ENCODE measurements at places on chromosomes 11 and 22. TPM values are rescaled to one million over a fixed set of nuclear protein-coding genes. Genes with fewer than 3 reads are reported as not detected.

PLAAT5 gene
- 0.21 TPM for total RNA-seq

KRTAP5-10 gene
- not detected for total RNA-seq

TMEM191C gene
- total RNA-seq, result 4.5 TPM

KRTAP5-1 gene
- total RNA-seq, result not detected

RNF121 gene
- total RNA-seq, result 31.7 TPM

ARHGAP42 gene
- total RNA-seq, result 4.8 TPM

TUB gene
- total RNA-seq, result not detected

MFNG gene
- 2.1 TPM for total RNA-seq

DNA sequence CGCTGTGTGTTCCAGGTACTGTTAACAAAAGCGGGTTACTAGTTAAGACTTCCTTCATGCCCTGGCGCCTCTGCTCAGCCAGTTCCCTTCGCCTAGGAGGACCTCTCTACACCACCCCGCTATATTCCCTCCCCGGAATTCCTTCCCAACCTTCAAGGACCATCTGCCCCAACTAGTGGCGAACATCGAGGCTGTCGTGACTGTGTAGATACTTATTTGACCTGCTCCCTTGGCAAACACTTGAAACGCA, 450 bp upstream of the BCL2L13 start:
- DNase-seq, result no peak

GRCh38 chr22:48808038-48808960, 1019.4 kb downstream of the BRD1 start:
- no peak for DNase-seq

DNA sequence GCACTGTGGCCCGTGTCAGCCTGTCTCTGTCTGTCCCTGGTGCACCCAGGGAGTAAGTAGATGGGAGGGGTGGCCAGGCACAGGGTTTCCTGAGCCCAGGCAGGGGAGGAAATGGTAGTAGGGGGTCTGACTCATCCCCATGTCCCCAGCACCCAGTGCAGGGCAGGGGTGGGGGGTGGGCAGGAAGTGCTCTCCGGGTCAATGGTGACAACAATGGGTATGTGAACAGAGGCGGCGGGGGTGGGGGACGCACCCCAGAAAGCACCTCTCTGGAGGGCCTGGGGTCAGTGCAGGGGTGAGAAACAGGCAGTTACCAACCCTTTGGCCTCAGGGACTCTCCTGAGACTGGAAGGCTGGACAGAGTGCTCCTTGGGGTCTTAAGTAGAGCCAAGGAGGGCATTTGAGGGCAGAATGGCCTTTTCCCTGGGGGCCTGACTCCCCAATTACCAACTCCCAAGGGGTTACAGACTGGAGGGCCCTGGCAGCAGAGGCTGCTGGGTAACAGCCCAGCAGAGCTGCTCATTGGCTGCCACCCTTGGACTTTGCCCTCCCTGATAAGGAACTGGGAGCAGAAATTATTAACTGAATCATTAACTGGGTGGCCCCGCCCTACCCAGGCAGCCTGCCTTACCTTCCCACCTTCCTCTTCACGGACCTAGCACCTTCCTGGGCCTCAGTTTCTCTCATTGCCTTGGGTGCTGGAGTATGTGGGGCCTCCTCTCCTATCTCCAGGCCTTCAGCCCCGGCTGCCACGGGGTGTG, 4.2 kb downstream of the MYRF start:
- peak; percentile 97 for DNase-seq

GRCh38 chr11:128324531-128325141, 262.7 kb downstream of the ETS1 start:
- no peak for DNase-seq

DNA sequence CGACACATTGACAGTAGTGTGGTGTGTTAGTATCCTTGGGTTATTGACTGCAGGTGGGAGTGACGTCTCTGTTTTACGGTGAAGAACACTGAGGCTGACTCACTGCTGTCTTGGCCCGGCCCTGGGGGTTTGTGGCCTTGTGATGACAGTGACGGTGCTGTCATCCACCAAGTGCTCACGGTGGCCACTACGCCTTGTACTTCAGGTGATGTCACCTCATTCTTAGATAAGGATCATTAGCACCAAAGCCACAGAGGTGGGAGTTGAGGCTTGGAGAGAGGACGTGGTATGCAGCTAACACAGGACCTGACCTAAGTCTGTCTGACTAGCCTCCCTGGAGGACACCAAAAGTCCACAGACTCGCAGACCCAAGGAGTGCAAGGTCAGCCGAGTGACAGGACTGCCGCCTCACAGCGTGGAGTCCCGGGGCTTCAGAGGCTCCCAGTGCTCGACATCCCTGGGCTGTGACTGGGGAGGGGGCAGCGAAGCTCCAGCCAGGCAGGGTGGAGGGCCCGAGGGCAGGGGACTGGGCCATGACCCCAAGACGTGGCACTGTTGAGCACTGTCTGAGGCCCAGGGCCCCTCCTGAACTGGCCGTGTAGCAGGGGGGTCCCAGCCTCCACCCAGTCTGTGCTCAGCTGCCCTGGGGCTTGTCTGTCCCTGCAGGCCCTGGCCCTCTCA, 56.5 kb downstream of the NAT10 start:
- DNase-seq, result no peak

DNA sequence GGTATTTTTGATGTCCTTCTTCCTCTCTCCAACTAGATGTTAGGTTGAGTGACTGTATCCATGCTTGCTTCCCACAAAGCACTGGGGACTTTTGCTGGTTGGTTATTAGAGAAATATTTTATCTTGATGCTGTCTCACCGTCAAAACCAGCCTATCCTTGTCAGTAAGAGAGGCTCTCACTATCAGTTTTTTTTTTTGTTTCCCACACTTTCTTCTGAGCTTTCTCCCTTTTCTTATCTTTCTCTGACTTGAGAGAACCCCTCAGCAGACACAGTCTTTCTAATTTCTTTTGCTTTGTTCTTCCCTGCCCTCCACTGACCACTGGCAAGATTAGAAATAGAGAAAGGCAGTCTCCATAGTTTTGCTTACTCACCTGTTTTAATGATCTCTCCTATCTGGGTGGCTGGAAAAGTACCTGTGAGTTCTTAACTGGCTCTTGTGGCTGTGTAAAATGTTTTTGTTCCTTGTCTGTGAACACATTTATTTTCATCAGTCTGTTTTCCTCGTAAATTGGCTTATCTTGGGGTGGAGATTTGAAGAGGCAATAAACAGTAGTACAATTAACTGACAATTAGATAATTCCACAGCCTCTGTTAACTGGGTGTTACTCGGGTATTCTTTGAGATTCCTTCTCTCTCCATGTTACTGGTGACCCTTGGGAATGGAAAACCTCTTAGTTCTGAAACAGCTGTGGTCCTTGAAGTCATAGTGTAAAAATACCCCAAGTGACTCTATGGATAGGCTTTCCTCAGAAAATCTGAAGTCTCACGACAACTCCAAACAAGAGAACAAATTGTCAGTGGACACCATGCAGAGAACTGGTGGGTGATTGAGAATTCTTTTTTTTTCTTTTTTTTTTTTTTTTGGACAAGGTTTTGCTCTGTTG, at the start of gene NXPE1:
TSS of gene NXPE1 (minus strand) at position 457 of the 886 bp plus-strand sequence. CDS start 8,680 bp downstream, outside the sequence.
- peak; percentile 25 for DNase-seq

DNA sequence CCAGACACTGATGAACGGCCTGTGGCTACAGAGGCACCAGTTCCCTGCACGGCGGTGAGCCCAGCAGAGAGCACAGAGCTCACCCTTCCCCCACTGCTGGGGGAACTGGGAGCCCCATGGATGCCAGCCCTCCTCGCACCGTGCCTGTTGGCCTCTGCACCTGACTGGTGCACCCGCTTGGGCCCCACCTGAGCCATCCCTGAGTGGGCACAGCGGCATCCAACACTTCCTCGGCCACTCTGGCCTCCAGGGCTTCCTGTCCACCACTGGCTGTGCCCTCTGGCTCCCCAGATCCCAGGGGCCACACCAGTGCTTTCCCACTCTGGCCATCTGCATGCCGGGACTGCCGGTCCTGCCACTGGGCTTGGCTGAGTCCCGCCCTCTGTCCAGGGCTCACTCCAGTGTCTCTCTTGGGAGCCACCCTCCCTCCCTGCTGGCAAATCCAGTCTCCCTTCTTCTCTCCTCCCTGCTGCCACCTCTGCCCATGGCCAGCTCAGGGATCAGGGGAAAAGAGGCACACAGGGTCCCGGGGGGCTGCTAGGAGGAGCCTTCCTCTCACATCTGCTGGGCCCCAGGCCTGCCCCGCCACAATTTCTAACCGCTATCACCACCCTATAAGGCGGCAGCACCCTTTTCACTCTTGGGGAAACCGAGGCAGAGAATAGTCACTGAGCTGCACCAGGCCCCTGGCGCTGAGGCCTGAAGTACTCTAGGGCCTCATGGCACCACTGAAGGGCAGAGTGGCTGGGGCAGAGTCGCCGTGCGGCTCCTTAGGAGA, 33.0 kb downstream of the GNB1L start:
- DNase-seq, result no peak

- DNase-seq, result no peak
Measured at GRCh38 chr22:40534379-40535188, 101.9 kb downstream of the MRTFA start.

- no peak for DNase-seq
Measured at GRCh38 chr11:70697701-70698100, 299.4 kb downstream of the CTTN start.

DNA sequence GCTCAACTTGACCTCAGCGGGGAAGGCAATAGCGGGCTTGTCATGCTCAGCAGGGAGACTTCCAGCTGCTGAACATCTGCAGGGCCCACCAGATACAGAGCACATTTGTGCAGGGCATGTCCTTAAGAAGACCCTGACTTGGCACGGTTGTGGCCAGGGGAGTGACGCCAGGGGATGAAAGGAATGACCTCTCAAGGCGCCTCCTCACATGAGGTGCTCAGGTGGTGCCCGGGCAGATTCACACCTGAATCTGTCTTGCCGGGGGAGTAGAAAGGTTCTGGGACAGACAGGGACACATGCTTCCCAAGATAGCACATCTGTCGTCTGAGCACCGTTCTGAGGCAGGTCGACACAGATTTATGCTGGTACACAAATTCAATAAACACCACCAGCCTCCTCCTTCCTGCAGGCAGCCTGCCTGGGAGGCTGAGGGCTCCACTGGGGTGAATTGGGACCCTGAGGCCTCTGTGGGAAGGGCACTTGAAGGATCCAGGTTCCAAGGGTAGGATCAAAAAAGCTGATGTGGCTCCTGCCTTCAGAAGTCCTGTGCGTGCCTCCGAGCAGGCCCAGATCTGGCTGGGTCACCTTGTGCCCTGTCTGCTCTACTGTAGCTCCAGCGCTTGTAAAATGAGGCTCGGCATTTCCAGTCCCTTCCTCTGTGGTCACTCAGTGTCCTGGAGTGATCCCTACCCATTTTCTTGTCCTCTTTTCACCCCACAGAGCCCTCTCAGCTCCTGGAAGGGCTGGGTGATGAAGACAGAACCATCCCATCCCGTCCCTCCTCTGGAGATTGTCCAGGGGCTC, 49.6 kb upstream of the NECTIN1 start:
- no peak for DNase-seq

GRCh38 chr22:35591714-35592417, 25.3 kb downstream of the MB start:
- DNase-seq, result no peak

- no peak for DNase-seq
Measured at GRCh38 chr11:77278595-77279506, 22.6 kb downstream of the GDPD4 start.

GRCh38 chr11:83938148-83938547, 652.0 kb upstream of the CCDC90B start:
- no peak for DNase-seq

DNA sequence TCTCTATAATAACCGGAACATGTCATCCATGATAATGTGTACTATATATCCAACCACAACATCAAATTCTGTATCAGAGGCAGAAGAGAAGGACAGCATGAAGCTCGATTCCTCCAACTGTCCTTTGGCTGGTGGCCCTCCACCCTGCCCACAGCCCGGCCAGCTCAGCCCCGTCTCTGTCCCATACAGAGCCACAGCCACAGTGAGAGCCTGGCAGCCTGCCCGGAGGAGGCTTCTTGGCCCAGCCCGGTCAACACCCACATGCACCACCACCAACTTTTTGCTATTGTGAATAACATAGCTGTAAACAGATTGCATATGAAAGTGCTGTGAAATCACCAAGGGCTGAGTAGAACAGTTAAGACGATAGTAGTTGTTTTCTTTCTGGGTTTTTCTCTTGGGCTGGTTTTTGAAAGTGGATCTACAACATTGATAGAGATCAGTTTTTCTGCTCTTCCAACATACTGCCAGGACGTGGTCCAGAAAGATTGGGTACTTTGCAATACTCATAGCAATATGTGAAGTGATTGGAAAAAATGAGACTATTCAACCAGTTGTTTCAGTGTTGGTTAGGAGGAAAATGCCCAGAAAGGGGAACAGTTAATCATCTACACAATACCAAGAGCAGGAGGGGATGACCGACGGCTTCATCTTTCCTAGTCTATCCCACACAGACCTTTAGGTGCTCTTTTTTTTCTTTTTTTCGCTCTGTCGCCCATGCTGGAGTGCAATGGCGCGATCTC, 6.9 kb upstream of the TUBA8 start:
- no peak for DNase-seq

- peak; percentile 94 for DNase-seq
Measured at GRCh38 chr11:704781-705645, 1.0 kb upstream of the EPS8L2 start.

GRCh38 chr11:4180441-4181183, 86.0 kb downstream of the RRM1 start:
- no peak for DNase-seq

- peak; percentile 20 for DNase-seq
Measured at GRCh38 chr11:10301656-10302358, 3.1 kb upstream of the ADM start.

DNA sequence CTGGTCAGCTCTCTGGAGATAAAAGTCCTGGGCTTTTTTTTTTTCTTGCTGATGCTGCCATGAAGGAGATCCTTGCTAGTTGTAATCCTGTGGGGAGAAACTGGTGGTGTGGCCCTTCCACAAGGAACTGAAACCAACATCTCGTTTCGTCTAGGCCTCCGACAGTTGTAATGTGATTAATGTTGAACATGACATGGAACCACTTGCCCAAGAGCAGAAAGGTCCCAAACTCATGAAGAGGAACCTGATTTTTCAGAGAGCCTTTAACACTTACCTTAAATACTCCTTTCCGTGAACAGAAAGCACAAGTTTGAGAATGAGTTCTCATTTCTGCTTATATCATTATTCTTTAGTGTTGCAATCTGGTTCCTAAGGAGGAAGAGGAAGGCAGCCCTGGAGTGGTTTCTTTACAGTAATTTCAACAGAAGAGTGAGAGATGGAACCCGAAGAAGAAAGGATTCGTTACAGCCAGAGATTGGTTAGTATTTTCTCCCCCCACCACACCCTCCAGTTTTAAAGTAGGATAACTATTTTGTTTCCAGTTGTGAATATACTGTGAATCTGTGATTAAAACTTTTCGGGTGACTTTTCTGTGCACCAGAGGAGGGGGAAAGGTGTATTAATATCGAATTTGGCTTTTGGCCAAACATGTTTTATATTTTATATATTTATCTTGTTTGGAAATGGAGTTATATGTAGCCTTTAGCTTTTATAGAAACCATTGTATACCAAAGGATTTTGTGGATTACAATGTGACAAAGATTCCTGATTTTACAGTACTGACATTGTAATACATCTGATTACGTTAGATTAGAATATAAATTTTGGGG, 2.0 kb downstream of the KDM2A start:
- DNase-seq, result peak; percentile 64

GRCh38 chr22:32080904-32081303, 37.8 kb downstream of the SLC5A1 start:
- DNase-seq, result peak; percentile 57

- no peak for DNase-seq
Measured at GRCh38 chr22:20647586-20648305, 126.2 kb upstream of the SERPIND1 start.

GRCh38 chr11:125591649-125592304, 875 bp upstream of the STT3A start:
- no peak for DNase-seq
